ENCODE measurements at places on chromosomes 4 and X.

DNA sequence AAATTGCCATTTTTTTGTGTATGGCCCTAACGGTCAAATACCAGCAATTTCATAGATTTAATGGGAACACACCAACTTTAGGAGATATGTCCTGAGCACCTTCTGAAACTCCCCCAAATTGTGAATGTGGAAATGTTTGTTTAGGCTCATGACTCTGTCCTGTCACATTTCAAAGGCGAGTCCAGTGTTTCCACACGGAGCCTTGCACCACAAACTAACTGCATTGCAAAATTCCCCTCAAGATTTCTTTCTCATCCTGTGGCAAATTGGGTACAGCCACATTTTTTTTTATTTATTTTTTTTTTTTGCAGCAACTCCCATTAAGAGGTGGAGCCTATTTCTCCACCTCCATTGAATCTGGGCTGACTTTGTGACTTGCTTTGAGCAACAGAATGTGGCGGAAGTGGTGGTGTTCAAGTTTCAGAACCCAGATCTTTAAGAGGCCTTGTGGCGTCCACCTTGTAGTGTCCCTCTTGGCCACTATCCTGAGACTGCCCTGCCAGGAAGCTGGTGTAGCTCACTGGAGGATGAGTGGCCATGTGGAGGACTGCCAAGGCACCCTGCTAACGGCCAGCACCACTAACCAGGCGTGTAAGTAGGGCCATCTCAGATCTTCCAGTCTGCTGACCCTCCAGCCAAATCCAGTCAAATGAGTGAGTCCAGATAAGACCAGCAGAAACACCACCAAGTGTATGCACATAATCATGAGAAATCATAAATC is 172.4 kb upstream of the SCML1 start:
- peak; percentile 23 for DNase-seq

DNA sequence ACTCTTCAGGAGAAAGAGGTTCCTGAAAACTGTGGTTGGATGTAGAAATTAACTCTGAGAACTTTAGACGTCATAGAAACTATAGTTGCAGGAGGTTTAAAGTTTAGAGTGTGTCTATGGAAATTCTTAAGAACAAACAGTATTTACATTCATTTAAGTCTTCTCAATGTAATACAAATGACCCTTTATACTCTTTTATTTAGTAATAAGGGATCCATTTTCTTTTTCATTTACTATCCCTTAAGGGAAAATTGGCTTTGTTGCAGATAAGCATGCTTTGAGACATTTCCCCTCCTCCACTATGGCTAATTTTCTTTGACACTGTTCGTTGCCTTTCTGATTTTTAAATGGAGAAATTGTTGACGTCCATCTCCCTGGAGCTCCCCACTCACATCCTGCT is 96.4 kb downstream of the POLA1 start:
- DNase-seq = no peak

- DNase-seq = no peak
Observed at GRCh38 chrX:68299898-68300297, 133.4 kb downstream of the OPHN1 start.

- DNase-seq = no peak
Observed at GRCh38 chr4:41069838-41070237, 144.5 kb downstream of the APBB2 start.

- DNase-seq = no peak
Observed at GRCh38 chrX:68083510-68083909, 349.8 kb downstream of the OPHN1 start.

DNA sequence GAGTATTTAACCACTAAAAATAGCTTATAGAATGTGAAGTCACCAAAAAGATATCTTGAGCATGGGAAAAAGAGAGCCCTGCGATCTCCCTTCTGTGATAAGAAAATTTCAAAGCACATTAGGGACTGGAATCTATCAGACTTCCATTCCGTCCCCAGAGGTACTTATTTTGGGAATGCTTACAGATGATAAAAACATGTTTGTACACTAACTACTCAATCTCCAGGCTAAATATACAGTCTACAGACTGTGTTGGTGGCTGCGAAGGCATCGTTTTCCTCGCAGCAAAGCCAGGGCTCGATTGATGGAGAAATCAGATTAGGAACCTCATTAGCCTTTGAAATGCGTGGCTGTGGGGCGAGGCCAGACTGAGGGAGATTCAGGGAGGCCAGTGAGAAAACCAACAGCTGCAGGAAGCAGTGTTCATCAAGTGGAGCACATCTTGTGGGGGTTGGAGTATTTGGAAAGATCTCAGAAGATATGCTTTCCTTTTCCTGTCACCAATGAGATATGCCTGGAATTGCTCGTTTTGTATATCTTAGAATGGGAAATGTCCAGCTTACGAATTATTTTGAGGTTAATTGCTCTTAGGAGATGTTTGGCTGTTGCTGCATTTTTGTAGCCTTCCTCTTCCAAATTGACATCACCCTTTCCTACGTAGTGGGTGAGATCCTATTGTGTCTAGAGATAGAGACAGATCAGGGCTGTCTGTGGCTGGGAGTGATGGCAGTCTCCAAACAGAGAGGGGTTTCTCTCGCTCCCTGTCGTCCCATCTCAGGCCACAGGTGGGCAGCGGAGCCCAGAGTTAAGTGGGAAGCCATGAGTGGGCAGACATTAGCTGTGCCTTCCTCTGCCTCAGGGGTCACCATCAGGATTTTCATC is 224.9 kb upstream of the FAT1 start:
- DNase-seq = peak; percentile 32

- no peak for DNase-seq
Observed at GRCh38 chr4:132384709-132385108, 764.4 kb upstream of the PCDH10 start.

DNA sequence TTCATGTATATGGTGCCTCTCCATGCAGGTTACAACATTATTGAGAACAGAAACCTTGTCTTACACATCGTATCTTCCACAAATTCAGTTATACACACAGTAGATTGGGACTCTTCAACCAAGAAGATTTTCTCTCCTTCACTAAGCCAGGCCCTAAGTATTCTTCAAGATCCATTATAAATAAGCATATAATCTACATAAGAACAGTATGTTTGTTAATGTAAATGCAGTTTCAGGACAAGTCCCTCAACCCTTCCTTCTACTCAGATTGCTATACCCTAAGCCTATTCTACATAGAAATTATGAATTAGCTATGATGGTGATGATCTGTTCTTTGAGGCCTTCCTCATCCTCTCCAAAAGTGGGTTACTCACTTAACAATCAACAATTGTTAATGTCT is 41.2 kb downstream of the COL4A6 start:
- no peak for DNase-seq

GRCh38 chrX:13747836-13748235 is 13.3 kb downstream of the OFD1 start:
- DNase-seq = peak; percentile 44

DNA sequence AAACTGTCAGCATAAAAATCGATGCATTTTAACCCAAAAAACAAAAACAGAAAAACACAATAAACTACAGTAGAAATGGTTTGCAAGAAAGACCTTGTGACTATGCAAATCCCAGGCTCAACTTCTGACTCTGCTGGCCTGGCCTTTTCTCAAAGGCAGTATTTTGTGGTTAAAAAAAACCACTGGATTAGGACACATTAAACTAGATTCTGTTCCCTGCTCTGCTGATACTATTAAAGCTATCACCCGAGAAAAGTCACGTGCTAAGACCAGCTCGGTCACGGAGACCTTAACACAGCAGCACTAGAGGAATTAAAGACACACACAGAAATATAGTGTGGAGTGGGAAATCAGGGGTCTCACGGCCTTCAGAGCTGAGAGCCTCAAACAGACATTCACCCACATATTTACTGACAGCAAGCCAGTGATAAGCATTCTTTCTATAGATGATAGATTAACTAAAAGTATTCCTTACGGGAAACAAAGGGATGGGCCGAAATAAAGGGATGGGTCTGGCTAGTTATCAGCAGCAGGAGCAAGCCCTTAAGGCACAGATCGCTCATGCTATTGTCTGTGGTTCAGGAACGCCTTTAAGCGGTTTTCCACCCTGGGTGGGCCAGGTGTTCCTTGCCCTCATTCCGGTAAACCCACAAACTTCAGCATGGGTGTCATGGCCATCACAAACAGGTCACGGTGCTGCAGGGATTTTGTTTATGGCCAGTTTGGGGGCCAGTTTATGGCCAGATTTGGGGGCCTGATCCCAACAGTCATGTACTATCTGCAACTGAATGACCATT is 16.1 kb downstream of the CBR4 start:
- no peak for DNase-seq

DNA sequence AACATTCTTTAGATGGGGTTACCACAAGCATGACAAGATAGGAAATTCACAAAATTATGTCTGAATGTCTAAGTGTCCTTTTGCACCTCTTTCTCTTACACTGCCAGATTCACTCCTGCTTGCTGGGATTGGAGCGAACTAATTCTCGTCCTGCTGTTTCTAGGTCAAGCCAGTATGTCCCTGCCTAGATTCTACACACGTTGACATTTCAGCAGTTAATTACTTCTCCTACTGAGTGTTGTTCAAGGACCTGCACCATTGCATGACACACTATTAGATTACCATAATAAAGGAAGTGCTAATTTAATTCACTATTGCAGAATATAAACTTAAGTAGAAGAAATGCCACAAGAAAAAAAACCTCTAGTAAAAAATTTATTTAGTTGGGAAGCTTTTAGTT is 1911.7 kb downstream of the PCDH7 start:
- DNase-seq = no peak

GRCh38 chrX:10124506-10125247 is 32.1 kb upstream of the CLCN4 start:
- DNase-seq = no peak

DNA sequence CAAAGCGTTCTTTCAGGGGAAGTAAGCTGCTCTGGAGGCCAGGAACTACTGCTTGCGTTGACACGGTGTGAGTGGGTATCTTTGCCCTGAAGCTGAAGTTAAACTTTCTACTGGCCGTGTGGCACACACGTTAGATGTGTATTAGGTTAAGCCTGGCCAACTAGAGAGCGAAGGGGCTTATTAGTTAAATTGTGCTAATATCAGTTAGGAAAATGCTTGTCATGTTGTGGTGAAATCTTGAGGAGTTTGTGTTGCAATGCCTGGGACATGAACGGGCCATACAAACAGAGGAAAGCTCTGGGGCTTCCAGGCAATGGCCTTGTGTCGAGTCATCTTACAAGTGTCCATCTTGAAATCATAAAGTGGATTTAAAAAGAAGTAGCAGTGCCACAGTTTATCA is 62.6 kb downstream of the NSUN7 start:
- DNase-seq = no peak

- no peak for DNase-seq
Observed at GRCh38 chr4:45036677-45037076, 310.3 kb upstream of the GNPDA2 start.

GRCh38 chr4:164756686-164757085 is 2.8 kb downstream of the SMIM31 start:
- DNase-seq = no peak

DNA sequence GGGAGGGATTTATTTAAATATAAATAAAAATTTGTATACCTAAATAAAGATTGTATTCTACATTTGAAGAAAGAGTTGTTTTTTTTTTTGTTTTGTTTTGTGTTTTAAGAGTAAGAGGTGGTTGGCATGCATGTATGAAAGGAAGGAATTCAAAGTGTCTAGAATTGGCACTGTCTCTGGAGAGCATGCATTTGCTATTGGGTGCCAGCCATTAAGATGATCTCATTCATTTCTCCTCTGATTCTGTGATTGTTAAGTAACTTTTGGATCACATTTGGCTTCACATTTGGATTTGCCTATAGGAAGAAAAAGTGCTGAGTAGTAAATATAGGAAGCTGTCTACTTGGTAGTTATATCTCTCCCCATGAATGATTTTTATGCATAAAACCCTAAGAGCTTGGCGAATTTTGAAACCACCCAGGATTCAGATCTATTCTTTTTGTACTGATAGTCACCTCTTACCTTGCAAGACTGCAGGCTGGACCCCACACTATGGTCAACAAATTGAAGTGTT is 7.8 kb upstream of the BOD1L1 start:
- DNase-seq = no peak

DNA sequence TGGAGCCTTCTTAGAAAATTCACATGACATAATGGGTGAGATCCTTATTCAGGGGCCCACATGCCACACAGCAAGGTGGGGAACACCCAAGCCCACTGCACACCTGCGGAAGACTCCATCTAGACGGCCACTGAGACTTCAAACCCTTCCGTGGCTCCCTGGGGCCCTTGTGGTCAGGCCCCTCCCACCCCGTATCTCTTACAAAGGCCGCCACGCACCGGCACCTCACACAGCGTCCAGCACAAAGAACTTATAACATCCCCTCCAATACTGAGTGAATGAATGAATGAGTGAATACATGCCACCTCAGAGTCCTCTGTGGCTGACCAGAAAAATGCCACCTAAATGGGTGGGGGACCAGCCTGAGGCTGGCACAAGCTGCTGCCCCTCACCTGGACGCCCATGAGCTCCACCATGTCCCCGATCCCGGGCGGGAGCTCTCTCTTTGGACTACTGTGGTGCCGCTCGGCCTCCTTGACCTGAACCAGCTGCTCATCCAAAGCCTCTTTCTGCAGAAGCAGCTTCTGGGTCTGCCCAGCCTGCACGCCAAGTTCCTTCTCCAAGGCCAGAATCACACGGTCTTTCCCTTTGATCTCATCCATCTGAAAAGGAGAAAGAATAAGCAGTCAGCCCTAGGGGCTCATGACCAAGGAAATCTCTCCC is 66.9 kb upstream of the C4orf50 start:
- no peak for DNase-seq

DNA sequence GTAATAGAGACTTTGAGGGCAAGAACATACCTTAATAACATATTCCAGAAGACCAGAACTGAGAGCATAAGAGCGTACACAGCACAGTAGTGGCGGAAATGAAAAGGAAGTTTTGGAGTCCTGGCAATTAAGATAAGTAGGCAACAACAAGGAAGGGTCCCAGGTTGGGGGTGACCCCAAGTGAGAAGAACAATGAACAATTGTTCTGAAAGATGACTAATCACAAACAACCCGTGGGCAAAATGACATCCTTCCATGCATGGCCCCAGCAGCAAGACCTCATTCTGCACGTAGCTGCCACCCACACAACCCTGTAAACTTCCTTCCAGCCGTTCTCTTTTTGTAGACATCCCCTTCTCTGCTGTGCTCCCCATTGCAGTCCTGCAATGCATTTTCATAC is 384.4 kb upstream of the PABPC4L start:
- no peak for DNase-seq

GRCh38 chrX:130110379-130111219 is at the start of gene ELF4:
TSS of gene ELF4 (minus strand) at chrX:130110497. CDS start at chrX:130081330, 29,167 bp downstream.
- DNase-seq = peak; percentile 59

DNA sequence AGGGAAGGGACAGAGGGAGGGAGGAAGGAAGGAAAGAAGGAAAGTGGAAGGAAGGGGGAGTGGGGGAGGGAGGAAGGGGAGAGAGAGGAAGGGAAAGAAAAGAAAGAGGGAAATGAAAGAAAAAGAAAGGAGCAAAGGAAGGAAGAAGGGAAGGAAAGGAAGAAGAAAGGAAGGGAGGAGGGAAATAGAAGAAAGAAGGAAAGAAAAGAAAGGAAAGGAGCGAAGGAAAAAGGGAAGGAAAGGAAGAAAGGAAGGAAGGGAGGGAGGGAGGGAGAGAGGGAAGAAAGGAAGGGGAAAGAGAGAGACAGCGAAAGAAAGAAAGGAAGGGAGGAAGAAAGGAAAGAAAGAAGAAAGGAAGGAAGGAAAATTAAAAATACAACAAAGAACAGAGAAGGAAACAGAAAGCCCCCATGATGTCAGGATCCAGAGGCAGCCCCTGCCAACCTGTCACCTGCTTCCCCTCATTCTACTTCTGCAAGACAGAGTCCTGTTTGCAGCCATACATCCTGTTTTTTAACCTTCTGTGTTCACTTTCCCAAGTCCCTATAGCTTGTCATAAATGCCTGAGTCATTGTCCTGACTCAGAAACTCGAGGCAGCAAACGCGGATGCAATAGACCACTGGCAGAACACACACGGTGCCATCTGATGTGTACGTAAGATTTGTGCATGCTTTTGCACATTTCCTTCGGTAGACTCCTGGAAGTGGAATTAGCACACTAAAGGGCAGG is 77.0 kb upstream of the C4orf50 start:
- DNase-seq = peak; percentile 50
